ENCODE measurements at places on chromosomes 6 and 20. TPM values are rescaled to one million over a fixed set of nuclear protein-coding genes. Genes with fewer than 3 reads are reported as not detected.

GSTA1 gene
- total RNA-seq = 9.3 TPM

ENPP5 gene
- 17.1 TPM for total RNA-seq

PI3 gene
- total RNA-seq = 165 TPM

PRR3 gene
- 5.7 TPM for total RNA-seq

DPPA5 gene
- not detected for total RNA-seq

NKAIN4 gene
- total RNA-seq = 1.1 TPM

HLA-DPA1 gene
- 476 TPM for total RNA-seq

WFDC12 gene
- total RNA-seq = 0.44 TPM

C6orf52 gene
- 1.0 TPM for total RNA-seq

FANCE gene
- 5.4 TPM for total RNA-seq

FBXL4 gene
- total RNA-seq = 20.5 TPM

FAM83B gene
- 2.0 TPM for total RNA-seq

RPL7L1 gene
- 77.8 TPM for total RNA-seq

OR2H2 gene
- total RNA-seq = not detected

PPP1R16B gene
- 5.4 TPM for total RNA-seq

SLC17A3 gene
- total RNA-seq = 0.18 TPM

EYA2 gene
- 1.9 TPM for total RNA-seq

SUMO4 gene
- 2.7 TPM for total RNA-seq

MAPK13 gene
- 89.7 TPM for total RNA-seq

WDR27 gene
- total RNA-seq = 31.3 TPM

YIPF3 gene
- 101 TPM for total RNA-seq

WFDC10B gene
- 1.2 TPM for total RNA-seq

PROKR2 gene
- total RNA-seq = not detected

APCDD1L gene
- total RNA-seq = 0.09 TPM

TNXB gene
- 78.4 TPM for total RNA-seq

TRAPPC3L gene
- 0.12 TPM for total RNA-seq

WDR46 gene
- total RNA-seq = 26.6 TPM

AURKA gene
- 22.3 TPM for total RNA-seq

RAMACL gene
- 6.0 TPM for total RNA-seq

RNF114 gene
- total RNA-seq = 69.0 TPM

BICRAL gene
- total RNA-seq = 12.6 TPM

AIF1 gene
- 38.5 TPM for total RNA-seq

CDKN1A gene
- total RNA-seq = 66.9 TPM

COL11A2 gene
- 0.45 TPM for total RNA-seq

TRIM40 gene
- total RNA-seq = not detected

UBE2V1 gene
- 74.6 TPM for total RNA-seq

TRPC4AP gene
- 67.9 TPM for total RNA-seq

DNAAF9 gene
- total RNA-seq = 16.9 TPM

SLC32A1 gene
- not detected for total RNA-seq

FOXQ1 gene
- total RNA-seq = 6.4 TPM

PHACTR1 gene
- 47.0 TPM for total RNA-seq

KHDC1L gene
- total RNA-seq = not detected

TPX2 gene
- total RNA-seq = 5.1 TPM

IMPG1 gene
- total RNA-seq = not detected

EDN3 gene
- not detected for total RNA-seq

ULBP1 gene
- total RNA-seq = 2.1 TPM

MMUT gene
- 25.5 TPM for total RNA-seq

NTSR1 gene
- total RNA-seq = 3.5 TPM
